CD4-positive, alpha-beta T cell treated with Interleukin-21 for 1 hour (primary cell): ENCODE measurements at places on chromosomes 12 and 14.

DNA sequence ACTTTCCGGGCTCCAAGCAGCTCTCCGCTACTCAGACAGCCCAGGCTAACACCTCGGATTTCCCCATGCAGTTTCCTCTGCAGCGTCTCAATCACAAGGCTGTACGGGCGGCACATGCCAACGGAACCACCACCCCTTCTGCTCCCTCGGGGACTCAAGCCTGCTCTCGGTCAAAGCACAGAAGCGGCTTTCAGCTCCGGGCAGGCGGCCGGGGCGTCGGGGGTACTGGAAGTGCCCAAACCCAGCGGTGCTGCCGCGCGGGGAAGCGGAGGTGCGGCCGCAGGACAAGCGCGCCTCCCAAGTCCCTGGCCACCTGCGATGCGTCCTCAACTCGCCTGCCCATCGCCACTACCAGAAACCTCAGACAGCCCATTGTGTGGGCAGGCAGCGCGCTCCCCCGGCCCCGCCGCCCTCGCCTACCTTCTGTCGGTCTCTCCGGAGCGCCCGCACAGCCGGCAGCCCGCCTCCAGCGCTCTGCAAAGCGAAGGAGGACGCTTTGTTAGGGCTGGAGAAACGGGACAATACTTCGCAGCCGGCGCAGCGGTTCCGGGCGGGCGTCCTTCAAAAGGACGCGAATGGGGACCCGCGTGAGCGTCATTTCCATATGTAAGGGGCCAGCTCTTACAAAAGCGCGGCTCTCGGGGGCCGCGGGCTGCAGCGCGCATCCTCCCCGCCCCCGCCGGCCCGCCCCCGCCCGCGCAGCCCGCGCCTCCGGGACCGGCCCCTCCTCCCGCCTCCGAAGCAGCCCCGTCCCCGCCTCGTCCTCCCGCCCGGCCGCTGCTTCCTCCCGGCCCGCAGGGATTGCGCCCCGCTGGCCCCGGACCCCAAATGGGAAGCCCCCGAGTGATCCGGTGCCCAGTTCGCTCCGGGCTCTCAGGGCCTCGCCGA is 674 bp downstream of the NIN start:
- peak; percentile 67 for DNase-seq

DNA sequence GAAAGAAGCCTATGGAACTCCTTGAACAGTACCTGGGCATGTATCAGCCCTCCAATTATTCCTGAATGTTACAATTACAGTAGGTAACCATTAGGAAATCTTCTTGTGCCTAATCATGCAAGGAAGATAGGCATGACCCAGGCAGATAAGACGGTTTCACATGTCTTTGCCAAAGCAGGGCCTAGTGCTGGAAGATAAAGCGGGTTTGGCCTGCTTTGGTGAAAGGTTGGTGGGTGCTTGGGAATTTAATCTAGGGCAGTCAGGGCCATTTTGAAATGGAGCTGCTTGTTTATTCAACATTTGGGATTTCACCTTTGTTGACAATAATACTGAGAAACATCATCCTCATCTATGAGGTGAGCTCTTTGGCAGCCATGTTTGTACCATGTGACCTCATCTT is 12.5 kb upstream of the SRSF5 start:
- DNase-seq = no peak

DNA sequence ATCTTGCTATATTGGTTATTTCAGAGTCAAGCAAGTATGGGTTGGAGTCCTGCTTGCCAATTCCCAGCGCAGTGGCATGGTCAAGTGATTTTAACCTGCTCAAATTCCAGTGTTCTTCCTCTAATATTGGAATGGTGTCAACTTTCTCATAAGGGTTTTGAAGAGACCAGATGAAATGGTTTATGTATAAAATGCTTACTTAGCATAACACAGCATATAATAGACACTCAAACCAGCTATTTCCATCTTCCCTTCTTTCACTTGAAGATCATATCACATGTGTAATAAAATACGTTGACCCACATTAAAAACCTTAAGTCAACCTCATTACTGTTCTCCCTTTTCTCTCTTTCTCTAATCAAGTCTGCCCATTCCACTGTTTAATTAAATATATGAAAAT is 144.0 kb downstream of the NAV3 start:
- DNase-seq = no peak

GRCh38 chr12:45977620-45978019 is 12.8 kb downstream of the SCAF11 start:
- DNase-seq = no peak

DNA sequence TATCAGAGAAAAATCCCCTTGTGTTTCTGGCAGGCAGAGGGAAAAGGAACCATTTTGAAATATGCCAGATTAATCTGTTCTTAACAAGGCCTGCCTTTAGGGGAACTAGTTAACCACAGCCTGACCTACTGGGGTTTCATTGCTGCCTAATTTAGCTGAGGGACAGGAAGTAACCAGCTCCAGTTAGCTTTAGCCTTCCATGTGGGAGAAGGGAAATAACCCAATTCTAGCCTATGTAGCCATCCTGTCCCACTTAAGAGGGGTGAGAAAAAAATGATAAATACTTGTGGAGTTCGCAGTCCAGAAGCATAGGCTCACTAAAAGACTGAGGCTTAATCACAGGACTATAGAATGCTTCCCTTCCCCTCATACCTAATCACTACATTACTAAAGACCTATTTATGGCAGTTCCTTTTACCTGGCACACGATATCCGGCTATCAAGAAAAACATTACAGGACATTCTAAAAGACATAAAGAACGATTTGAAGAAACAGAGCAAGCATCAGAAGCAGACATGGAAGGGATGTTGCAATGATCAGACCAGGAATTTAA is 22.8 kb downstream of the COX8C start:
- DNase-seq = peak; percentile 5

GRCh38 chr14:69900603-69901002 is 21.4 kb downstream of the SMOC1 start:
- no peak for DNase-seq
